Activated CD8-positive, alpha-beta T cell treated with anti-CD3 and anti-CD28 coated beads for 36 hours (primary cell): ENCODE measurements at places on chromosomes 6 and 20.
A peak's percentile ranks its signal among the peaks of the same experiment; 100 is the strongest.

DNA sequence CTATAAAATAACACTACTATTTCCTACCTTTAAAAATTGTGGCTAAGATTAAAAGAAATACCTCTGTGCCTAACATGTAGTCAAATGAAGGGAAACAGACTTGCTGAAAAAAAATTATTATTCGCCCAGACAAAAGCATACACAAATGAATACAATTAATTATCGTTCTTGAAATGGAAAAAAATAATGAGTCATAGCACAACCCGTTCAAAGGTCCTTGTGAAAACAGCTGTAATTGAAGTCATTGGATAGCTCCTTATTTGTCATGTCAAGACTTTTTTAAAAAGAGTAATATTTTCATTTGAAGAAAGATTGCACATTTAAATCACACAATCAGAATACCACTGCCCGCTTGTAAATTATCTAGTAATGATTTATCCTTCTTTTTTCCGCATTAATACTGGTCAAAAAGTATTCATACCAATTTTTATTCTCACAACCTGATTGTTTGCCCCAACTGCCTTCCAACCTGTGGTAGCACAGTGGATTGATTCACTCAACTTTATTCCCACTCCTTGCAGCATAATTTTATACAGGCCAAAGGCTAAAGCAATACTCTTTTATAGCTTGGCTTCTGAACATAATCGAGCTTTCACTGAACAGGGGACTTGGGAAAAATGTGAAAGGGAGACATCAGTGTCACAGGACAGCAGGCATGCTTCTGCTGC lies 655.2 kb upstream of the MAP3K7 start:
- DNase-seq: no peak
- no peak overlapping the region for H3K4me3 ChIP-seq
- H3K36me3 ChIP-seq: no peaks in the 10 kb centered on the region
- no peaks in the 10 kb centered on the region for H3K4me1 ChIP-seq
- H3K27me3 ChIP-seq: no peaks in the 10 kb centered on the region
- no peak overlapping the region for H3K27ac ChIP-seq

DNA sequence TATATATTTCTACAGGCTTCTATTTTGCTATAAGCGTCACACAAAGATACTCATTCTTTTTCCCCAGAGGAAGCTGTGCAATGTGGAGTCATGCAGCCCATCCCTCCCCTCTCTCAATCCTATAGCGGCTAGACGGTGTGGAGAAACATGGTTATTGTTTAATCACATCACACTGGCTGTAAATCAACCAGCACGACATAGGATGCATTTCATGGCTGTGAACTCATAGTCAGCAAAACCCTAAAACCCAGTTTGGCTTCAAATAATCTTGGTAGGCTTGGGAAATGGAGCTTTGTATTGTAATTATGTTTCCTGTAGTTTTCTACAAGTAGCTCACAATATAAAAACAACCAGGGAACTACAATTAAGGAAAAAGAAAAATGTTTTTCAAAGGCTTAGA lies 16.8 kb downstream of the FOXC1 start:
- peaks cover 9% of the 10 kb centered on the region for H3K4me1 ChIP-seq
- no peak for DNase-seq
- H3K27ac ChIP-seq: no peak overlapping the region
- peaks cover 17% of the 10 kb centered on the region for H3K36me3 ChIP-seq

GRCh38 chr6:90484903-90485302 lies 102.0 kb downstream of the MAP3K7 start:
- no peak overlapping the region for H3K27ac ChIP-seq
- DNase-seq: no peak
- H3K4me3 ChIP-seq: no peak overlapping the region
- H3K36me3 ChIP-seq: no peaks in the 10 kb centered on the region
- peaks cover 10% of the 10 kb centered on the region for H3K4me1 ChIP-seq

DNA sequence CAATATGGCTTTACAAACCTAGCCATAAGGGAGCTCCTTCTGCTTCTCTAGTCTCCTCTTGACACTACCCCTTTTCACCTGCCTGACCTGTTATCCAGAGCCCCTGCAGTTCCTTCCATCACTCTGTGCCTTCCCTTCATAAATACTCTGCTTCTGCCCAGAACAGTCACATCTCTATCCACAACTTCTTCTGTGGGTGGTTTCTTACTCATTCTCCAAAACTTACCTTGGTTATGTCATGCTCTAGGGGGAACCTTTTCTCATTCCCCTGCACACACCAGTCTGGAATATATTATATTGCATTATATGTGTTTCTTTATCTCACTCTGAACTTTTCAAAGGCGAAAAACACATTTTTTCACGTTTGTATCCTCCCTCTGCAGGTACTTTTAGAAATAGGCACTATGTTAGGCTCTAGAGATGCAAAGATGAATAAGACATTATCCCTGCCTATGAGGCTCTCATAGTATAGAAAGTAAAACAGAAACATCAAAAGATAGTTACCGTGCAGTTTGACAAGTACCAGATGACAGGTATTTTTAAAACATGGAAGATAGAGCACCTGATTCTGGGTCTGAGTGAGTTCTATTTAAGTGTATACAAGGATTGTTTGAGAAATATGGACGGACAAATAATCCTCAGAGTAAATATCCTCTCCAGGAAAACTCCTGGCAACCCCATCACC lies 51.5 kb downstream of the AIG1 start:
- DNase-seq: no peak
- peaks cover 10% of the 10 kb centered on the region for H3K4me1 ChIP-seq
- no peaks in the 10 kb centered on the region for H3K27me3 ChIP-seq
- no peak overlapping the region for H3K4me3 ChIP-seq
- H3K27ac ChIP-seq: no peak overlapping the region

- H3K27me3 ChIP-seq: no peaks in the 10 kb centered on the region
- no peak for DNase-seq
- peak overlapping the region; percentile 49 for H3K27ac ChIP-seq
- peaks cover 47% of the 10 kb centered on the region for H3K4me1 ChIP-seq
Measured at GRCh38 chr6:37042150-37042549, 36.7 kb downstream of the FGD2 start.

DNA sequence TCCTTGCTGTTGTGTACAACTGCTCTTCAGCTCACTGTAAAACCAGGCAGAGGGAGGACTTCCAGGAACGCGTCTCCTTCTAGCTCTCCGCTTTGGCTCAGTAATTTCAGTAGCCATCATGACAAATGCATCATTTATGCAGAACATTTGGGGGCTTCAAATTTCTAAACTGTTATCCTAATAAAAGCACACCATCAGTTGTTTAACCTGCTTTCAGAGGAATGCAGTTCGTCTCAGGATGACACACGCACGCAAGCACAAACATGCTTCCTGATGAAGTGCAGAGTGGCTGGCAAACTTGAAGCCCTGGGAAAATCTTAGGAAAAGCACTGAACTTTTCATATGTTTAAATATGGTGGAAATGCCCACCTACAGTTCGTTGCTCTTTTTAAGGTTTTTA lies 24.4 kb downstream of the SLC22A23 start:
- H3K36me3 ChIP-seq: no peaks in the 10 kb centered on the region
- no peaks in the 10 kb centered on the region for H3K27me3 ChIP-seq
- no peak for DNase-seq
- no peak overlapping the region for H3K4me3 ChIP-seq

GRCh38 chr20:57713505-57713903 lies 3.7 kb upstream of the PMEPA1 start:
- peaks cover 16% of the 10 kb centered on the region for H3K4me1 ChIP-seq
- no peak overlapping the region for H3K4me3 ChIP-seq
- H3K27ac ChIP-seq: no peak overlapping the region
- H3K27me3 ChIP-seq: peaks cover 4% of the 10 kb centered on the region
- no peak for DNase-seq

- no peak overlapping the region for H3K27ac ChIP-seq
- H3K4me1 ChIP-seq: no peaks in the 10 kb centered on the region
- no peaks in the 10 kb centered on the region for H3K36me3 ChIP-seq
- H3K27me3 ChIP-seq: peaks cover 10% of the 10 kb centered on the region
- no peak overlapping the region for H3K4me3 ChIP-seq
Measured at GRCh38 chr20:38651154-38651553, 49.5 kb downstream of the ARHGAP40 start.

- H3K27me3 ChIP-seq: no peaks in the 10 kb centered on the region
- H3K27ac ChIP-seq: no peak overlapping the region
- DNase-seq: no peak
Measured at GRCh38 chr6:111591370-111591900, 14.2 kb downstream of the TRAF3IP2 start.

GRCh38 chr20:5220321-5221060 lies 93.7 kb downstream of the CDS2 start:
- H3K27me3 ChIP-seq: no peaks in the 10 kb centered on the region
- no peak overlapping the region for H3K27ac ChIP-seq
- no peaks in the 10 kb centered on the region for H3K36me3 ChIP-seq

- DNase-seq: no peak
- H3K27ac ChIP-seq: no peak overlapping the region
- no peaks in the 10 kb centered on the region for H3K4me1 ChIP-seq
- no peak overlapping the region for H3K4me3 ChIP-seq
- peaks cover 2% of the 10 kb centered on the region for H3K27me3 ChIP-seq
Measured at GRCh38 chr6:49634836-49635218, 1.8 kb downstream of the RHAG start.

DNA sequence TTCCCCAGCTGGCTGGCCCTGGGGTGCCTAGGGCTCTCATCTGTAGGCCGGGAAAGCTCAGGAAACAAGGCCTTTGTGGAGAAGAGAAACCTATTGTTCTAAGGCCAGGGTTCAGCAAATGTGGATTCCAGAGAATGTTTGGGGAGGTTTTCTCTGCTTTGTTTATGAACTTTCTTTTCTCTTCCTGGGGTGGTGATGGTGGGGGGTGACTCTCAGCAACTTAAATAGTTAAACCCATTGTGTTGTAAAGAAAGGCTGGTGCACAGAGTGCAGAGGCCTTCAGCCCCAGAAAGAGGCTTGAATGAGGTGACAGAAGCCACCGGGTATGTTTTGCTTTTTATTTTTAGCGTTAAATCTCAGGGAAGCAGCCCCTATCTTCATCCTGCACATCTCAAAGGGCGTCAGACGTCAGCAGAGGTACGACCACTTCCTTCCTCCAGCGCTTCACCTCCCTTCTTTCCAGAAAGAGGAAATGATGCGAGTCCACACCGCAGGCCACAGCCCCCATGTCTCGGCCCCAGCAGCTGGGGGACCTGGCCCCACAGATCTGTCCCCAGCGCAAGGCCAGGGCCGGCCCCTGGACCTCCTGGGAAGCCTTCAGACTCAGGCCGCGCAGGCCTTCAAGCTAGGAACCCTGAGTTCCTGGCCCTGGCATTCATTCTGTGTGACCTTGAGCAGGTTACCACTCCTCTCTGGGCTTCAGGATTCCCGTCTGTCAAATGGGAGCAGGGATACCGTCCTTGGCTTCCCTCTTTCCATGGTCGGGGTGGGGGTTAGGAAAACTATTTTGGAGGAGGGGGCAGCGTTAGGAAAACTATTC lies 605 bp upstream of the PPP1R16B start:
- H3K27me3 ChIP-seq: no peaks in the 10 kb centered on the region
- peaks cover 44% of the 10 kb centered on the region for H3K4me1 ChIP-seq
- DNase-seq: peak; percentile 92
- H3K27ac ChIP-seq: peak overlapping the region; percentile 99

GRCh38 chr20:36866164-36866563 lies 9.8 kb upstream of the TLDC2 start:
- no peak overlapping the region for H3K27ac ChIP-seq
- H3K27me3 ChIP-seq: peaks cover 16% of the 10 kb centered on the region
- no peaks in the 10 kb centered on the region for H3K36me3 ChIP-seq
- H3K4me1 ChIP-seq: peaks cover 9% of the 10 kb centered on the region
- DNase-seq: no peak
- H3K4me3 ChIP-seq: no peak overlapping the region

GRCh38 chr6:56230976-56231566 lies 16.3 kb downstream of the COL21A1 start:
- no peaks in the 10 kb centered on the region for H3K27me3 ChIP-seq
- no peaks in the 10 kb centered on the region for H3K4me1 ChIP-seq
- H3K4me3 ChIP-seq: no peak overlapping the region
- no peak overlapping the region for H3K27ac ChIP-seq
- H3K36me3 ChIP-seq: no peaks in the 10 kb centered on the region

DNA sequence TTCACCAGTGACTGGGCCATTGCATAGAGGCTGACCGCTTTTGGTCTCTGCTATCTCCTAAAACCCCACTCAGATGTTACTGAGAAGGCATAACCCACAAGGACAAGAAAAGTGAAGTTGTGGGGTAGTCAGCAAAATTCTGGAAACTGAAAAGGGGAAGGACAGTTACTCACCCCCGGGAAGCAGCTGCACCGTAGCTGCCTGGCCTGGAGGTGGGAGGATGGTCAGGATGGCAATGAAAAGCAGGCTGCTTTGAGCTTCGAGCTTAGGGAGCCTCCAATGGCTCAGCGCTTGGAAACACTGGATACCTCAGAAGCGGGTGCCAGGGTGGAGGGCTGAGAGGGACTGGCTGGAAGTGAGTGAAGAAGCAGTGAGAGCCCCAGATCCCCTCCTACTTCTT lies 56.0 kb downstream of the KCNK5 start:
- peaks cover 3% of the 10 kb centered on the region for H3K4me1 ChIP-seq
- H3K36me3 ChIP-seq: peaks cover 8% of the 10 kb centered on the region
- H3K4me3 ChIP-seq: no peak overlapping the region
- DNase-seq: no peak

- H3K27me3 ChIP-seq: peaks cover 11% of the 10 kb centered on the region
- H3K27ac ChIP-seq: no peak overlapping the region
- H3K36me3 ChIP-seq: no peaks in the 10 kb centered on the region
- peaks cover 2% of the 10 kb centered on the region for H3K4me1 ChIP-seq
- no peak overlapping the region for H3K4me3 ChIP-seq
- no peak for DNase-seq
Measured at GRCh38 chr6:1130709-1131108, 181.2 kb upstream of the FOXQ1 start.

- H3K27me3 ChIP-seq: no peaks in the 10 kb centered on the region
- peaks cover 41% of the 10 kb centered on the region for H3K4me1 ChIP-seq
- peaks cover 75% of the 10 kb centered on the region for H3K36me3 ChIP-seq
- no peak for DNase-seq
- no peak overlapping the region for H3K4me3 ChIP-seq
- peak overlapping the region; percentile 48 for H3K27ac ChIP-seq
Measured at GRCh38 chr6:158778005-158778527, 41.1 kb downstream of the EZR start.

- peak overlapping the region; percentile 95 for H3K4me3 ChIP-seq
- H3K27ac ChIP-seq: peak overlapping the region; percentile 100
- H3K36me3 ChIP-seq: no peaks in the 10 kb centered on the region
- no peaks in the 10 kb centered on the region for H3K27me3 ChIP-seq
Measured at GRCh38 chr20:49916146-49917002, 1.0 kb upstream of the SPATA2 start.

- no peaks in the 10 kb centered on the region for H3K4me1 ChIP-seq
- H3K27ac ChIP-seq: no peak overlapping the region
- no peaks in the 10 kb centered on the region for H3K36me3 ChIP-seq
- DNase-seq: no peak
Measured at GRCh38 chr6:165653196-165653595, 9.8 kb downstream of the PDE10A start.

- no peaks in the 10 kb centered on the region for H3K36me3 ChIP-seq
- H3K4me1 ChIP-seq: peaks cover 26% of the 10 kb centered on the region
- peak overlapping the region; percentile 40 for H3K27ac ChIP-seq
- no peak for DNase-seq
Measured at GRCh38 chr6:111522393-111523020, 39.5 kb upstream of the REV3L start.

- H3K4me3 ChIP-seq: no peak overlapping the region
- H3K27me3 ChIP-seq: peaks cover 6% of the 10 kb centered on the region
- H3K27ac ChIP-seq: no peak overlapping the region
Measured at GRCh38 chr6:159602431-159603041, 90.5 kb downstream of the SOD2 start.
